ENCODE measurements at places on chromosomes 4 and X.

DNA sequence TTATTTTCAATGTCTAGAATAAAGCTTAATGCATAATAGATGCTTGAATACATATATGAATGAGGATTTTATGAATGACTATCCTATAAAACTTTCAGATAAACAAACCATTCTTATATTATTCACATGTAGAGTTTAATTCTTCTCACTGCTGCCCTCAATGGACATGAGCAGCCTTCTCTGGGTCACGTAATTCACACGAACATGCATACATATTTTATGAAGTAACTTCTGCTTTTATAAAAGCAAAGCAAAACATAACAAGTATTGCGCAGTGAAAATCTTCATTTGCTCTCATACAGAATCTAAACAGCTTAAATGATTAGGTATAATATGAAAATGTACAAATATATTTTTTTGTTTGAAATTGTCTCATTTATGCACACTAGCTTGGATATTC lies 116.7 kb downstream of the TMA16 start:
- no peak for DNase-seq

DNA sequence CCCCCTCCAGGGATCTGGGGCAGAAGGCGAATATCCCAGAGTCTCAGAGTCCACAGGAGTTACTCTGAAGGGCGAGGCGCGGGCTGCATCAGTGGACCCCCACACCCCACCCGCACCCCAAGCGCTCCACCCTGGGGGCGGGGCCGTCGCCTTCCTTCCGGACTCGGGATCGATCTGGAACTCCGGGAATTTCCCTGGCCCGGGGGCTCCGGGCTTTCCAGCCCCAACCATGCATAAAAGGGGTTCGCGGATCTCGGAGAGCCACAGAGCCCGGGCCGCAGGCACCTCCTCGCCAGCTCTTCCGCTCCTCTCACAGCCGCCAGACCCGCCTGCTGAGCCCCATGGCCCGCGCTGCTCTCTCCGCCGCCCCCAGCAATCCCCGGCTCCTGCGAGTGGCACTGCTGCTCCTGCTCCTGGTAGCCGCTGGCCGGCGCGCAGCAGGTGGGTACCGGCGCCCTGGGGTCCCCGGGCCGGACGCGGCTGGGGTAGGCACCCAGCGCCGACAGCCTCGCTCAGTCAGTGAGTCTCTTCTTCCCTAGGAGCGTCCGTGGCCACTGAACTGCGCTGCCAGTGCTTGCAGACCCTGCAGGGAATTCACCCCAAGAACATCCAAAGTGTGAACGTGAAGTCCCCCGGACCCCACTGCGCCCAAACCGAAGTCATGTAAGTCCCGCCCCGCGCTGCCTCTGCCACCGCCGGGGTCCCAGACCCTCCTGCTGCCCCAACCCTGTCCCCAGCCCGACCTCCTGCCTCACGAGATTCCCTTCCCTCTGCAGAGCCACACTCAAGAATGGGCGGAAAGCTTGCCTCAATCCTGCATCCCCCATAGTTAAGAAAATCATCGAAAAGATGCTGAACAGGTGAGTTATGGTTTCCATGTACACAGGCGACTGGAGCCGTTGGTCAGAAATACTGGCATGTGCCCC lies at the start of gene CXCL1:
Gene CXCL1 (plus strand): TSS at position 264 of the 926 bp plus-strand sequence. CDS start 78 bp downstream, at position 342.
- no peak for DNase-seq

GRCh38 chr4:41364876-41365275 lies 108.1 kb downstream of the UCHL1 start:
- DNase-seq = no peak

- no peak for DNase-seq
Measured at GRCh38 chr4:15244354-15244753, 183.5 kb upstream of the C1QTNF7 start.

GRCh38 chr4:108359986-108360681 lies 191.4 kb upstream of the LEF1 start:
- DNase-seq = no peak

- no peak for DNase-seq
Measured at GRCh38 chrX:42686706-42687105, 91.3 kb downstream of the PPP1R2C start.

DNA sequence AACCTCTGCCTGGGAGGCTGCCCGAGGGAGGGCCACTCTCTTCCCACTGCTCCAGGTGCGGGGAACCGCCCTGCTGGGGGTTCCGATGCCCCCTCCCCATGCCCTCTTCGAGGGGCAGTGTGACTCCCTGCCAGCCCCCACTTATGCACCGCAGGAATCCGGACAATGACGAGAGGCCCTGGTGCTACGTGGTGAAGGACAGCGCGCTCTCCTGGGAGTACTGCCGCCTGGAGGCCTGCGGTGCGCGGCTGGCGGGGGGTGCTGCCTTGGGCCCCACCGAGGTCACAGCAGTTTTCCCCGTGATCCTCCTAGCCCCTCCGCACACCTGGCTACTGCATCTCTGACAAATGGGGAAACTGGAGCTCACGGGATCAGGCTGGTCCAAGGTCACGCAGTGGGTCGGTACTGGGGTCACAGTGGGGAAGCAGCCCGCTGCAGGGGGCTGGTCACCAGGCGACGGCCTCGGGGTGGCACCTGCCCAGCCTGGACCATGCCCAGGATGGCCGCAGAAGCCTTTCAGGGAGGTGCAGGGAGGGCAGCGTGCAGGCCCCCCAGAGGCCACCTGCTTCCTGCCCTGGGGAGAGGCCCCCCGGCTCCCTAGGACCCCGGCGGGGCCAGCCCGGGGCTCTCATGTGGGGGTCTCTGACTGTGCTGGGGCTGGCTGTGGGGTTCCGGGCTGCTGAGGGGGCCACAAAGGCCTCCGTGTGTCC lies 3.5 kb downstream of the HGFAC start:
- DNase-seq = no peak

DNA sequence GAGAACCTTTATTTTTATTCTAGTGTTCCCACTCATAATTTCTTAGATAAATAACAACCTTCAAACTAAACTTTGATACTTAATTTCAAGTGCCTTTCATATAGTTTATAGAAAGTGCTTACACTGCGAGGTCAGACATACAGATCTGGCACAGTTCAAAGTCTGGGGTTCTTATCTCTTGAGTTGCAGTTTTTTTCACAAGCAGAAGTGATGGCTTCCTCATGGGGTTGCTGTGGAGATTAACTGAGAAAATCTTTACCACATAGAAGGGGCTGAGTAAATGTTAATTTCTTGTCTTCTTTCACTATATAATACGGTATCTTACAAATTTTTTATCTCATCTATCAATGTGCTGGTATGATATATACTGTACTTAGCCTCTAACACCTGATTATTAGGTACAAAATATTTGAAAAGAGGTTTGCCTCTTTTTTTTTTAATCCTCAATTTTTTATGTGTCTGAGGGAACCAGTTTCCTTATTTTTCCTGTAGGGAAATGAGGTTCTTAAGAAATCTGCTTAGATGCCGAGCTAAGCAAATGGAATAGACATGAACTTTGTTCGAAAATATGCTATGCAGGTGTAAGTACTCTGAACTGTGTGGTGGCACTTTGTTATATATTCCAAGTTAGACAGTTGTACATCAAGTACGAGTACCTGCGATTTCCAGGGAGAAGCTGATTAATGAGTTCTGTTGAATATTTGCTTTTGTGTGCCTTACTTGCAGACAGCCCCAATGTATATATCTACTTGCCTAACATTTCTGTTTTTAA lies 3.3 kb downstream of the ING2 start:
- no peak for DNase-seq

GRCh38 chr4:107736037-107736436 lies 16.0 kb upstream of the PAPSS1 start:
- DNase-seq = no peak
